ENCODE measurements at places on chromosomes 11 and 22.
A peak's percentile ranks its signal among the peaks of the same experiment; 100 is the strongest.

DNA sequence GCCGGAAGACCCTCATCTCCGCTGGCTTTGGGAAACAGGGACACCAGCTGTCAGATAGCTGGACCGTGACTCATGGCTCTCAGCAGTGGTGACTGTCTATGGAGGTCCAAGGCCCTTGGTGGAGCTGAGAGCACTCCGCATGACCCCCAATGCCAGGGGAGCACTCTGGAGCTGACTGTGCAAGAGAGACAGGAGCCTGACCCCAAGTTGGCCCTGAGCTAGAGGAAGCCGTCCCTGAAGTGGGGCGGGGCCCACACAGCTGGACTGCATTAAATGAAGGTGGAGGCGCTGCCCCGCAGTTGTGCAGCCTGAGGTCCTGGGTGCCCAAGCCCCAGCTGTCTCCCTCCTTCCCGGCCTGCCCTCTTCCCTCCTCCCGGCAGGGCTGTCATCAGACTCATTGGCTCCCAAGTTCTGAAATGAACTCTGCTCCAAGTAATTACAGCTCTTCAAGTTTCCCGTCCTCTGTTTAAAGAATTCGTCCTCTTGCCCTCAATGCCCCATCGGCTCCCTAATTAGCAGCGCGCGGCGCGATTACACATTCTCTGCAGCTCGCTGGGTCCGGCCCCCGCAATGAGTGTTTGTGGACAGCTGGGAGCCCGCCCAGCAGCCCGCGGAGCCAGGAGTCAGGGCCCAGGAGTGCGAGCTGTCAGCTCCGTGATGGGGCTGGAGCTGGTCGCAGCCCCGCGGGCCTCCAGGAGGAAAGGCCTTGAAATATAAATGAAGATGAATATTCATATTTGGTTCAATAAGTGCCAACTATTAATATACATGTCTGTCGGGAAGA lies 93.2 kb upstream of the LMO1 start:
- no peak for DNase-seq

DNA sequence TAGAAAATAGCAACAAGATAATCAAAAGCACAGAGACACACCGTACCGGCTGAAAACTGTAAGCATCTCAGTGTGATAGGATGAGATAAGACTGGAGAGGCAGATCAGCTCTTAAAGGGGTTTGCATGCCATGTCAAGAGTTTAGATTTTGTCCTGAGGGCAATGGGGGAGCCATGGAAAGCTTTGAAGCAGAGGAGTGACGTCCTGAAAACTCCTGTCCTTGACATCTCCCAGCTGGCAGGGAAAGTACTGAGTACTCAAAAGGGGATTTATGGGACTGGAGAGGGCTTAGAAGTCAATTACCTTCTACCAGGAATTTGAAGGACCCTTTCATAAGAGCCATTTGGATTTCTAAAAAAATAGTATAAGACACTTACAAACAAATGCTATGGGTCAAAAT lies 420.5 kb upstream of the NARS2 start:
- DNase-seq, result no peak

DNA sequence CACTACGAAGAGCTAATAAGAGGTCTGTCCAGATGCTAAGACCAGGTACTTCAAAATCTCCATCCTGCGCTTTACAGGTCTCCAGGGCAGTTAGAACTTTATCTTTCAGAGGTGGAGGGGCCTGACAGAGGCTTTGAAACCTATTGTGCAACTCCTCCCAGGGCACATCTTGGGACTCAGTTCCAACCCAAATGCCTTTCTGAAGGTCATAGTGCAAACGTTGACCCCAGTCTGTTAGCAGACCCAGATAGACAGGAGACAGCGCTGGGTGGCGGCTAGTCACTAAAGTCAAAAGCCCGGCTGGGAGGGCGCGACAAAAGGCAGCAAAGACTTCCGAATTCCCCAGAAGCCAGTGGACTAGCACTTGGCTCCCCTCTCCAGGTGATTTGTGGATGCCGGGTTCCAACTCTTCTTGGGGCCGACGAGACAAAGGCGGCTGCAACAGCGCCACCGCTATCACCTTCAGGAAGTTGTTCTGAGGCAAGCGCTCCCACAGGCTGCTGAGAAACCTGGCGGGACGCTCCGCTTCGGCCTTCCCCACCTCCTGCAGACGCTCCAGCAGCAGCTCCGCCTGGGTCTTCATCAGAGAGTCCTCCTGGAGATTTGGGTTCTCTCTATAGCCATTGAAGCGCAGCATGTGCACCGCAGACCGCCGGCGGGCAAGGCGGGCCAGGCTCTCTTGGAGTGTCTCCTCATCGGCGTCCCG lies 728 bp downstream of the FANCF start:
- peak; percentile 74 for DNase-seq

DNA sequence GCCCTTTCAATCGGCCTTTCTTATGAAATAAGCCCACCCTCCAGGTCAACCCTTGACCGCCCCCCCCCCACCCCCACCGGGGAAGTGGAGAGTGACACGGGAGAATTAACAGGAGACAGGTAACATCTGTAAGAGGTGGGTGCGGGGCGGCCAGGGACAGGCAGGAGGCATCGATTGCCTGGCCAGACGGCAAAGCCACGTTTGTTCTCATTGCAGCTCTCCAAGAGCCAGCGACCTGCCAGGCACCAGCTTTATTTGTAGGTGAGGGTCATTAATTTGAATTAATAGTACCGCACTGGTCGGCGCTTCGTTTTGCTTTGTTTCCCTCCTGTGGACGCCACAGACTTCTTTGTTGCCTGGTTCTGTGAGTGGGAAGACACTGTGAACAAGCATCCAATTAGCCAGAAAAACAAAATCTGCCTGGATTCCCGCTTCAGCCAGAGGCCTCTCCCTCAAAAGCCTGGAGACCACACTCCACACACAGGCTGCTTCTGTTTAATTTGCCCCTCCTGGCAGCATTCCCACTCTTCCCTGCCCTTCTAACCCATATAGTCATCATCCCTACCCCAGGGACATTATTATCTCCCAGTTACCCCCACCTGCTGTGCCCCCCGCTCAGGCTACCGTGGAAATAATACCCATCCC lies 104.5 kb upstream of the OPCML start:
- no peak for DNase-seq

DNA sequence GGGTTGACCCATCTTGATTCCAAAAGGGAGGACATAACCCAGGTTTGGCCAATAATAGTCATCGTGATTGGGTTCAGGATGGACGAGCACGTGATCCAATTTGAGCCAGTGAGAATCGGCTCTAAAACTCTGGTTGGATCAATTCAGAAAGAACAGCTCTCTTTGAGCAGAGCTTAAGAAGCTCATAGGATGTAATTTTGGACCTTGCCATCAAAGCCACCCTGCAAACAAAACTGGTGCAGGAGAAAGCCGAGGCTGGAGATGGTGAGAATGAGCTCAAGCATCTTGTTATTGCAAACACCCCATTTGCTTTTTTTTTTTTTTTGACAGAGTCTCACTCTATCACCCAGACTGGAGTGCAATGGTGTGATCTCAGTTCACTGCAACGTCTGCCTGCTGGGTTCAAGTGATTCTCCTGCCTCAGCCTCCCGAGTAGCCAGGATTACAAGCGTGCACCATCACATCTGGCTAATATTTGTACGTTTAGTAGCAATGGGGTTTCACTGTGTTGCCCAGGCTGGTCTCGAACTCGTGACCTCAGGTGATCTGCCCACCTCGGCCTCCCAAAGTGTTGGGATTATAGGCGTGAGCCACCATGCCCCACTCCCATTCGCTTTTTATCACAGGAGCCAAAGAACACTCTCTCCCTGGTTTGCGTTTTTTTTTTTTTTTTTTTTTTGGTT lies 13.8 kb upstream of the MIAT start:
- DNase-seq, result no peak

GRCh38 chr11:112453601-112454577 lies 193.2 kb upstream of the PLET1 start:
- no peak for DNase-seq

- DNase-seq, result peak; percentile 12
Measured at GRCh38 chr11:47280860-47281259, 10.9 kb downstream of the MADD start.

- peak; percentile 100 for DNase-seq
Measured at GRCh38 chr11:61971248-61972111, 4.0 kb upstream of the FTH1 start.

DNA sequence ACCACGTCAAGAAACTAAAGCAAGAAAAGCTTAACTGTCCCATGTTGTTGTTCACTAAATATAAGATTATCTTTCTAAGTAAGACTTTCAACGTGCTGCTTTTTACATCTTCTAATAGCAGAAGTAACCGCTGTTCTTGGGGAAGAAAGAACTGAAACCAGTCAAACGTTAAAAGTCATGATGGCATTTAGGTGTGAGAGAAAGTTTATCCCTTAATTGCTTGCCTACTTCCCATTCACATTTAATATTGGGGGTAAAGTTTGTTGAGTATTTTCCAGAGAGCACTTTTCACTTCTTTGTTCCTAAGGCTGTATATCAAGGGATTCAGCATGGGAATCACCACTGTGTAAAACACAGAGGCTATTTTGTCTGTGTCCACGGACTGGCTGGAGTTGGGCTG lies 970 bp downstream of the OR5B21 start:
- DNase-seq, result no peak

DNA sequence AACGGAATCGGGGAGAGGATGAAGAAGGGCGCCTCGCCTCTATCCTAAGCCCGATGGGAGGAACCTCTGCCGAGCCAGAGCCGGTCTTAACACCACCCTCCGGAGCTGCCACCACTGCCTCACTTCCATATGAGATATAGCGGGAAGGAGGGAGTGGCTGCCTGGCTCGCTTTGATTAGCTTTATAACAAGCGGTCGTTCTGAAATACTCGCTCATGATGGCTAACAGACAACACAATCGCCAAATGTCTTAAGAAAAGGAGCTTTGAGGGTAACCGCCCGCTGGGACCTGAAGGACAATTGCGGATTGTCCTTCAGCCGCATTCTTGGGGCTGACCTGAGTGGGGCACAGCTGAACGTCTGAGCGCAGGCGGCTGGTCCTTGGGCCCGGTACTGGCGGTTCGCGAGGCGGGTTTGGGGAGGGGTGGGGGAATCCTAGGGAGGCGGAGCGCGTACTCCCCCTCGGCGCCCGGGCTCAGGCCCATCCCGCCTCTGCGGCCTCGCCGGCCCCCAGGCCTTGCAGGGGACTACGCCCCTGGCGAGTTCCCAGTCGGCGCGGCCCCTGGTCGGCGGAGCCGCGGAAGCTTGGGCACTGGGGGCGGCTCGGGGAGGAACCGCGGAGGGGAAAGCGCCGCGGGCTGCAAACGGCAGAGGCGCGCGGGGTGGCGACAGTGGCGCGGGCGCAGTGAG lies at the start of gene PLAAT5:
Gene PLAAT5 (minus strand): TSS at position 617 of the 689 bp plus-strand sequence. CDS start 133 bp downstream, at position 484.
- DNase-seq, result no peak

GRCh38 chr22:29689880-29690213 lies 30.0 kb upstream of the CABP7 start:
- DNase-seq, result no peak

- DNase-seq, result no peak
Measured at GRCh38 chr11:12241401-12241800, 131.0 kb downstream of the MICAL2 start.
